CD4-positive, alpha-beta T cell treated with Interleukin-12 subunit alpha and Interleukin-12 subunit beta, for 1 hour (primary cell): ENCODE measurements at places on chromosomes 12 and 14.

DNA sequence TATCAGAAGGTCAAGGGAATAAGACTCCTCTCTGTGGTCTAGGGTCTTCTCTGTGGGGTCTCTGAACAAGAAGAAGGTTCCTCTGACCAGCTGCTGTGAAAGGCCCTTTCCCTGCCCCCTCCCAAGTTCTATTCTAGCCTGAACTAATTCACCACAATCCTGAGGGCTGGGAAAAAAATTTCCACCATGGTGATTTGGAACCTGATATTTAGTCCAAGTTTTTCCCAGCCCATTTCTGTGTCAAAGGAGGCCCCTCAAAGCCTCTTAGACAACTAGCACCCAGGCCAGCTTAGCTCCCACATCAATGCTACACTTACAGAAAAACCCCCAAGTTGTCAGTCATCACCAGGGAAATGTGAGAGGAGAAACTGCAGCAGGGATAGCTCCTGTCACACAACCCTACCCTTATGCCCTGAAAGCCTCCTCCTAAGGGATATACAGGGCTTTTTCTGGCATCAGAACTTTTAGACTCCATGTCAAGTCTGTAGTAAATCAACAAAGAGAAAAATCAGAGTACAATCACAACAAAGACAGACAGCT lies 4.5 kb downstream of the FMNL3 start:
- no peak for DNase-seq

- no peak for DNase-seq
These were observed 9.1 kb downstream of the ABCD2 start for GRCh38 chr12:39610436-39611025.

GRCh38 chr14:56002876-56003625 lies 115.2 kb upstream of the PELI2 start:
- DNase-seq = peak; percentile 47

DNA sequence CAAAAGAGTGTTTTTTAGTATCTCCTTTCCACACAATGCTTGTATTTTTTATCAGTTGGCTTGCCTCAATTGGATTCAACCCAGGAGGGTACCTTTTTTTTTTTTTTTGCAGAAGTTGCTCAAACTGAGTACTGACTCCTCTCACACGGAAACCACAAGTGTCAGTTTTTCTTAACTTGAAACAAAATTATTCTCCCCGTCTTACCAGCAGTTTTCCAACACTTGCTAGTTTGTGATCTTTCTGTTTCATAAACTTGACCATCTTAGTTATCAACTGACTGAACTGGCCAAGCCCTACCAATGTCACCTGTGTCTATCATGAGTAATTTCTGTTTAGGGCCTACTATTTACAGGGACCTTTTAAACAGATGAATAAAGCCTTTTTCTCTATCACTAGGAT lies 34.1 kb upstream of the ITPR2 start:
- DNase-seq = peak; percentile 9

GRCh38 chr14:33480071-33480886 lies 470.6 kb downstream of the EGLN3 start:
- no peak for DNase-seq
